Common myeloid progenitor, CD34-positive (primary cell): ENCODE measurements at places on chromosomes 12 and 14.

GRCh38 chr12:57553343-57554202, 3.7 kb downstream of the KIF5A start:
- DNase-seq, result no peak

DNA sequence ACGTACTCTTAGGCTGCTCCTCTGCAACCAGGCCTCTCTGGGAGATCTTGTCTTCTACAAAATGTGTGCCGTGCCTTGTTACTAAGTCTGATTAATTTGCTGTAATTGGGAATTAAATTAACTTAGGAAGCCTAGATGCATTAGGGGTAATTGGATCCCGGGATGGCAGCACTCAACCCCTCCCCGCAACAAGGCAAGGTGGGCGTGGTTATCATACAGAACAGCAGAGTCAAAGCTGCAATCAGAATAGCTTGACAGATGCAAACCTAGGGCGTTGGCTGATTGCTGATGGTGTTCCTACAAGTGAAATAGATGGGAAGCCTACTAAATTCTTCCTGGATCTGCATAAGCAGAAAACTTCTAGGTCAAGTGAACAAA, 34.5 kb upstream of the NFYB start:
- DNase-seq, result no peak

DNA sequence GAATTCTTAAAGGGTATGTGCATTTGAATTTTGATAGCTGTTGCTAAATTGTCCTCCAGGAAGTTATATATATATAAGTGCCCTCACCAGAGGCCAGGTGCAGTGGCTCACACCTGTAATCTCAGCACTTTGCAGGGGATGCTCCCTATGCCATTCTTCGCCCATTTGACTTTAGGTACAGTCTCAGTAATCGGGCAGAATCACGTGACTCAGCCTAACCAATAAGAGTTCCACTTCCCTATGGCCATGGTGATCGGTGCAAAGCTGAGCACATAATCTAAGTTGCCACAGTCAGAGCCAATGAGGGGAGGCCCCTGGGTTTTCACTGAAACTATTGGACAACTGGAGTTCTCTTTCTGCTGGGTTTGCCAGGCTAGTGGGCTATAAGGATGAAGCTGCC, 274.6 kb upstream of the TBX3 start:
- DNase-seq, result no peak

GRCh38 chr12:60926256-60926655, 1330.4 kb downstream of the SLC16A7 start:
- no peak for DNase-seq
